ENCODE measurements at places on chromosomes 12 and 14.

DNA sequence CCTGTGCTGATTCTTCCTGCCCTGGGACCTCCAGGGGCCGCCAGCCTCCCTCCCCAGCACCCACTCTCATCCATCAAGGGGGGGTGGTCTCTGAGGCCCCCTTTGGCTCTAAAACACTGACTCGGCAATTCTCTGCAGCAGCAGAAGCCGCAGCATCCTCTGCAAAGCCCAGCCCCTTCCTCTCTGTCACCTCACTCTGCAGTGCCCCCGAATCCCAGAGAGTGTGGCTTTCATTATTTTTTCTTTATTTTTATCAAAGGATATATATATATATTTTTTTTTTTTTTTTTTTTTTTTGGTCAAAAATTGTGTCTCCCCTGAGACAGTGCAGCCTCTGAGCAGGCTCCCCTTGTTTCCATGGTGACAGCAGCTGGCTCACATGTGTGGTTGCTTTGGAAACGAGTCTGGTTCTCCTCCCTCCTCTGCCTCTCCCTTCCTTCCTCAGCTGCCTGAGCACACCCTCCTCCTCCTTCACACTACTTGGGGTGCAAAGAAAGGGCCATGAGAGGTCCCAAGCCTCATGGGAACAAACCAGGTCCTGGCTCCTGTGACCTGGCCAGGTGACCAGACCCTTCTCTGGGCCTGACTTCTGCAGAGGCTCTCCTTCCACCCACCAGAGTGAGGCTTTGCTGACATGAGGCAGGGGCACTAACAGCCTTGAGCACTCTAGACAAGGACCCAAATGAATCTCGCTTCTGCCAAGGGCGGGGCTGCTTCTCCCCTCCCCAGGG is 100.5 kb downstream of the LRRC74A start:
- DNase-seq: peak; percentile 81

DNA sequence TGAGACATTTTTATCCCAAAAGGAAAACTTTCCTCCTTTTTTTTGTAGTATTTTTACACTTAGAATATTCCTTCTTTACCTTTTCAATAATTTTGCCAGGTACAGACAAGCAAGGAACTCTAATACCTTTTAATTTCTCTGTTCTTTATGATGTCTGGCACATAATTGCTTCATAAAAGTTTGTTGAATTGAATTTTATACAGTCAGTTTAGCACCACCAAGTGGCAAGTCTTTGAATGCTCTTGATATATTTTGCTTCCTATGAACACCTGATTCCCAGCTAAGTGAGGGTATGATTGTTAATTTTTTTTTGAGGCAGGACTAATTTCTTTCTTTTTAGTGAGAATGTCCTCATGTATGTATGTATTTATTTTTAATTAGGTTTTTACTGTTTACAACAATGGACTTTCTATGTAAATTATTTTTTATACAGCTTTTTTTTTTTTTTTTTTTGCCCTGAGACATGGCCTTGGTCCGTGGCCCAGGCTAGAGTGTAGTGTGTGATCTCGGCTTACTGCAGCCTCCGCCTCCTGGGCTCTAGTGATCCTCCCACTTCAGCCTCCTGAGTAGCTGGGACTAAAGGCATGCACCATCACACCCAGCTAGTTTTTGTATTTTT is 6.9 kb downstream of the TBC1D15 start:
- DNase-seq: peak; percentile 51

DNA sequence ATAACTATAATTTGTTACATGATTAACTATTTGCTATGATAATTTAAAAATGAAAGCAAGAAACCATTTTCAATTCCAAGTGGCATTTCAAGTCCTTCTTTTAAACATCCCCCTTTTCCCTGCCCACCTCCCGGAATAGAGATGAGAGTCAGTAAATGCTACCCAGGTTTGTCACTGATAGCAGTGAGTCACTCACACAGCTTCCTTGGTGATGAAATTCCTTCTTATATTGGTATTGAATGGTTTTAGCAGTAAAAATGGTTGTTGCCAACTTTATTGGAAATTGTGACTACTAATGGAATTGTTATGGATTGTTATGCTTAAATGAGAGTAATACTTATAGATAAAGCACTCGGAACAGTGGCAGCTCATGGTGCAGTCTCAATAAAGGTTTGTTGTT is 90.5 kb downstream of the PPM1A start:
- DNase-seq: no peak

- no peak for DNase-seq
Observed at GRCh38 chr14:82354126-82354525, 820.5 kb upstream of the SEL1L start.

DNA sequence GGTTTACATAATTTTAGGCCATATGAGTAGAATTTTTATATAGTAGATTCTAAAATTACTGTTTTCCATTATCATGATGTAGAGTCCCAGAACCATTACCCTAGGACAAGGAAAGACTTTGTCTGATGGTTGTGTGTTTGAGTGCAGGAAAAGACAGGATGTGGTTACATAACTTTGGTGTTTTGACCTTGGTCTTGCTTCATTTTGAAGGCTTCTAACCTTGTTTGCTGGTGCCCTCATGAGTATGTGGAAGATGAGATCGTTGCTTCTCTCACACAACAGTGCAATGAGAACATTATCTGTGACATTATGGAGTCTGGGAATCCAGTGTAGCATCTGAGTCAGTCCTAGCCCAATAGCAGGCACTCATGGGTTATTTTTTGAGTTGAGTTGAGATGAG is 106.2 kb downstream of the IGF1 start:
- DNase-seq: no peak

GRCh38 chr14:23641915-23642588 is 5.9 kb downstream of the DHRS2 start:
- no peak for DNase-seq

GRCh38 chr14:92938235-92938875 is 15.4 kb downstream of the CHGA start:
- peak; percentile 23 for DNase-seq

DNA sequence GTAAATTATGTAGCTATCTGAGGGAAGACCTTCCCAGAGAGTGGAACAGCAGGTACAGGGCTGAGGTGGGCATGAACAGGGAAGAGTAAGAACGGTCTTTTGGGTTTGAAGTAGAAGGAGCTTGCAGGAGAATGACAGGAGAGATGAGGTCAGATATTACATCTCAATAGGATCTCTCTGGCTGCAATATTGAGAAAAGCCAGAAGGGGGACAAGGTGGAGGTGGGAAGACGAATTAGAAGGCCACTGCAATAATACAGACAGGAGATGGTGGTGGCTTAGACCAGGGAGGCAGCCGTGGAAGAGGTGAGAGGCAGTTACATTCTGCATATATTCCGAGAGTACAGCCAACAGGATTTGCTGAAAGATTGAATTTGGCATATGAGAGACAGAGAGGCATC is 310.2 kb downstream of the APAF1 start:
- peak; percentile 11 for DNase-seq

- no peak for DNase-seq
Observed at GRCh38 chr14:59328454-59328853, 136.7 kb downstream of the GPR135 start.

- no peak for DNase-seq
Observed at GRCh38 chr14:67900231-67900630, 80.7 kb downstream of the RAD51B start.

DNA sequence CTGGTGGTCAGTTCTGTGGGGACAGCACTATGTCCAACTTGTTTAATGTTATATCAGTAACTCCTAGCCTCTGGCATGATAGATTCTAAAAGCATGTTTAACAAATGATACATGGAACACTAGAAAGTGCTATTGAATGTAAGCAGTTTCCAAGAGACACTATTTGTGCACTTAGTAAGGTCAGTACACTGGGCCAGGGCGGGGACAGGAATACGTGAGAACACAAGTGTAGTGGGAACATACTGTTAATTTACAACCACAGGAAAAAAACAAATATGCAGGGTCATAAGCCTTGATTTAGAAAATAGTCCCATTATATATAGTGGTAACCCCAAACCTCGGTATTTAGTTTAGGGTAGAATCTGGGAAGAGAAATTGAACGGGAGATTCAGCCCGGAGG is 88.9 kb upstream of the SLC38A2 start:
- DNase-seq: no peak

DNA sequence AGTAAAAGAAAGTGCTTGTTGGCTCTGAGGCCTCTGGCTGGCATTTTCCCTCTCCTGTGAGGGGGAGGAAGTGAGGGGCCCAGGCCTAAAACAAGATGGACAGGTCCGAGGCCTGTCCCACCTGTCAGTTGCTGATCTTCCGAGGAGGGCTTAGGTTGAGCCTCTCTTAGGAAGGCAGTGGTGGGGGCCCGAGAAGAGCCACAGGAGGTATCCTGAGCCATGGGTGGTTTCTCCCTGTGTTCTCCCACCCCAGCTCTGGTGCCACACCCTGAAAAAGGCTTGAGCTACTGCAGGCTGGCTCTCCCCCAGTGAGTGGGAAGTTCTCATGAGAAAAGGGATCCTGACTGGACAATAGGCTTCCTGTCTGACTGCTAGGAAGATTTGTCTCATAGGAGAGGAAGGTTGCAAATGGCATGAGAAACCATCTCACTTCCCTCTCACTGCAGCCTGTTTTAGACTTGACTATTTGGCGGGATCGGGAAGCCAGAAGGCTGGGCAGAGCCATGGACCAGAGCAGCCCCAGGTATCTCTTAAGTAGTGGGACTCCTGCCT is 72.1 kb upstream of the SRSF5 start:
- no peak for DNase-seq

DNA sequence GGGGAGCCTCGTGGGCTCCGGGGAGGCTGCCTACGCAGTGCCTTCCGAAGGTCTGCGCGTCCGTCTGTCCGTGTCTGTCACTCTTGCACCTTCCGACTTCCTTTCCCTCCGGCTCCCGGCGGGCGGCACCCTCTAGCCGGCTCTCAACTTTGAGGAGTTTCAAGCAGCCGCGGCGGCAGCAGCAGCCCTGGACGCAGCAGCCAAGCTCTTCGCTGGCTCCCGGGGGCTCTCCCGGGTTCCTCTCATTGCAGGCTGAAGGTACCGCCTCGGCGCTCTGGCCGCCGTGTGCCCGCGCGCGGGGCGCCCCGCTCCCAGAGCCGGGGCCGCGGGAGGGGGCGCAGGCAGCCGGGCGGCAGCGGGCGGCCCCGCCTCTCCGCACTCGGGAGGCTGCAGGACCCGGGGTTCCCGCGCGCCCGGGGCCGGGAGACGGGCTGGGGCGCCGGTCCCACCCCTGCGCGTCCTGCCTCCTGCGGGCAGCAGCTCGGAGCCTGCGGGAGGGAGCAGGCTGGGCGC is at the start of the genes AMIGO2 and PCED1B:
AMIGO2 (minus strand) TSS at position 492 of the 513 bp plus-strand sequence. CDS start 957 bp downstream, outside the sequence.
PCED1B (plus strand) TSS at position 154 of the 513 bp plus-strand sequence. CDS start 155,443 bp downstream, outside the sequence.
- peak; percentile 76 for DNase-seq

DNA sequence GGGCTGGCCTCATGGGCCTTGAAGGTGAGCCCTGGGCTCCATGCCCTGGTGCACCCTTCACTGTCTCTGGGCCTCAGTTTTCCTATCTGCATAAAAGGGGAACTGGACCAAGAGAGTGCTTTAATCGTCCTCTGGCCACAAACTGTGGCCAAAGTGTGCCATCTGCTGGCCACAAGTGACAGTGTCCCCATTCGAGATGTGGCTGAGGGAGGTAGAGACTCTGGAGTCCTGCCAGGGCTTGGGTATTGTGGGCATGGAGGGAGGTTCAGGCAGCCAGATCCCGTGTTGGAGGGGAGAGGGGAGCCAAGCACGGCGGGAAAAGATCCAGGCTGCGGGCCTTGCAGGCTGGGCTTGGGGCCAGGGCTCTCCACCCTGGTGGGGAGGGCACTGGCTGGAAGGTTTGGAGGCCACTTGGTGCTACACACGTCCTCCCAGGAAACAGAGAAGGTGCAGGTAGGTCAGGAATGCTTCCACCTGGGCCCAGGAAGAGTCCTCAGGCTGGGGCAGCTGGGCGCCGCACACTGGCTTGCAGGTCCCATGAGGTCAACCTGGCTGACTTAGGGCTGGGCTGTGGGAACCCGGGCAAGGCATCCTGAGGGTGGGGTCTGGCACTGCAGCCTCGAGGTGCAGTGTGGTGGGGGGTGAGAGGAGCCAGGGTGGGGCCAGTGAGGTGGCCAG is 7.3 kb upstream of the KIF26A start:
- peak; percentile 24 for DNase-seq

GRCh38 chr12:28527631-28528249 is 337.5 kb downstream of the CCDC91 start:
- no peak for DNase-seq

GRCh38 chr14:103198131-103199105 is 75.2 kb downstream of the TNFAIP2 start:
- DNase-seq: no peak

DNA sequence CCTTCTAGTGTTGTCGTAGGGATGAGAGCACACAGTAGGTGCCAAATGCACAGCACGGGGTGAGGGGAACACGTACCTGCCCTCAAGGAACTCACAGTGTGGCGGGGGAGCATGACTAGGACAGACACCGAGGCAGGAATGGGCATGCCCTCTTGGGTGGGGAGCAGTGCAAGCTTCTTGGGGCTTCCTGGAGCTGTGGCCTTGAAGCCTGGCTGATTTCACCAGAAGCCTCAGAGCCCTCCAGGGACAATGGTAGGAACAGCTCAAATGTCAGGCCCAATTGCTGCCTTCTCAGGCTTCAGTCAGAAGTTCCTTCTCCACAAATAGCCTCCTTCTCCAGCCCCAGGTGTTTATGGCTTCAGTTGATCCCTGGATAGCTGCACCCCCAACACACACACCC is 43.4 kb downstream of the TEAD4 start:
- DNase-seq: no peak

- no peak for DNase-seq
Observed at GRCh38 chr14:28983279-28983678, 216.7 kb downstream of the FOXG1 start.

DNA sequence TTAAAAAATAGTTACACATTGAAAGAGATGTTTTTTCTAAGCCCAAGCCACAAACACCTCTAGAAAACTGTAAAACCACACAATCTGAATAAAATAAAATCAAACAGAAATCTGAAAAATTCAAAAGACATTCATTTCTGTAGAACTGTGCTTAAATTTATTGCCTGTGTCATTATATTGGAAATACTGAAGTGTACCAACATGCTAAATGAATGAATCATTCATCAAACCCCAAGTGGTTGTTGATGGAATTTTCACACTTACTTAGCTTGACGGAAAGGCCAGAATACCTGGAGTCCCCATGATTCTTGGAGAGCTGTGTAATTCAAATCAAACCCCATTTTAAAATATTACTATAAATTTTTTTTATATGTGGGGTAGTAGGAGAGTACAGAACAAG is 2.7 kb downstream of the KITLG start:
- no peak for DNase-seq

DNA sequence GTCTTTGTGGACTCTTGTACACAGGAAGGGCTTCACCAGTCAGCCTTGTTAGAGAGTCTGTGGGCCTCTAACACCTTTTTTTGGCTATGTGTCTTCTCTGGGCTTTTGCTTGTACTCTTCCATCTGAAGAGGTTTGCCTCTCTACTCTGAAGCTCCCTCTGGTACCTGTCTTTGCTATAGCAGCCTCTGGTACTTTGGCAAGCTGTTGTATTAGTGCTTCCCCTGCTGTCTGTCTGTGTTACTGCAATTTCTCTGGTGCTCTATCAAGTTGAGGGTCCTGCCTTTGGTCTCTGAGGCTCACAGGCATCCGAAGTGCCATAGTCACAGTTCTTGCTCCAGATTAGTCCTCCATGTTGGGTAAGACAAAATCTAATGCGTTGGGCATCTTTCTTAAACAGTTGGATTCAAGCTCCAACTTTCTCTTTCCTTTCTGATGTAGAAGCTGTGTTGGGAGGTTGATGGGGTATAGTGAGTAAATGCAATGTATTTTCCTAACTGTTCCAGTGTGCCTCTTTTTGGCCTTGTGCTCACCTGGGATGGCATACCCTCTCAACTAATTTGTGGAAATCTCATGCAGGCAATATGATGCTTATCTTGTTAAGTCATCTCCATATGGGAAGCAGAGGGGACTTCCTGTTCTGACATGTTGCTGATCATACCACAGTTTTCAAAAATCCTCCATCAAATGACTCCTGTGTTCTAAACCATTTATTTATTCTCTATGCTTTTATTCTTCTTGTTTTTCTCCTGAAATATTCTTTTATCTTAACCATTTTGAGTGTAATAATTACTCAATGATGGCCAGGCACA is 88.8 kb downstream of the ATF7IP start:
- DNase-seq: peak; percentile 5
